CD4-positive, alpha-beta T cell treated with Interleukin-21 for 1 hour (primary cell): ENCODE measurements at places on chromosomes 1 and 21.

DNA sequence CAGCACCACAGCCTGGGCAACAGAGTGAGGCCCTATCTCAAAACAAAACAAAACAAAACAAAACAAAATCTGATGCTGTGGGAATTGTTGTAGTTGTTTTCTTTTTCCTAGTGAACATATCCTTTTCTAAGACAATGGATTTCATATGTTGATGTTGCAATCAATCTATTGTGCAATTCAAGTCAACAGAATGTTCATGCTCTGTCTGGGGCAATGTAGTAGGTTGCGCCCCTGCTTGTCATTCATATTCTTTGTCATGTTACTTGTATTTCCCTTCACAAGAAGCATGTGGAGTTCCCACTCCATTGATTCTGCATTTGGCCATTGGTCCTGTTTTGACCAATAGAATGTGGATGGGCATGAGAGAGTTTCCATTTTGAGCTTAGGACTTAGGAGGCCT is 223.9 kb downstream of the DUSP10 start:
- no peak for DNase-seq

- no peak for DNase-seq
Observed at GRCh38 chr1:226534098-226534497, 14.5 kb upstream of the STUM start.

- DNase-seq, result no peak
Observed at GRCh38 chr1:231554969-231555368, 26.5 kb downstream of the TSNAX start.

GRCh38 chr1:113057006-113057405 is 16.0 kb upstream of the LRIG2 start:
- DNase-seq, result no peak

DNA sequence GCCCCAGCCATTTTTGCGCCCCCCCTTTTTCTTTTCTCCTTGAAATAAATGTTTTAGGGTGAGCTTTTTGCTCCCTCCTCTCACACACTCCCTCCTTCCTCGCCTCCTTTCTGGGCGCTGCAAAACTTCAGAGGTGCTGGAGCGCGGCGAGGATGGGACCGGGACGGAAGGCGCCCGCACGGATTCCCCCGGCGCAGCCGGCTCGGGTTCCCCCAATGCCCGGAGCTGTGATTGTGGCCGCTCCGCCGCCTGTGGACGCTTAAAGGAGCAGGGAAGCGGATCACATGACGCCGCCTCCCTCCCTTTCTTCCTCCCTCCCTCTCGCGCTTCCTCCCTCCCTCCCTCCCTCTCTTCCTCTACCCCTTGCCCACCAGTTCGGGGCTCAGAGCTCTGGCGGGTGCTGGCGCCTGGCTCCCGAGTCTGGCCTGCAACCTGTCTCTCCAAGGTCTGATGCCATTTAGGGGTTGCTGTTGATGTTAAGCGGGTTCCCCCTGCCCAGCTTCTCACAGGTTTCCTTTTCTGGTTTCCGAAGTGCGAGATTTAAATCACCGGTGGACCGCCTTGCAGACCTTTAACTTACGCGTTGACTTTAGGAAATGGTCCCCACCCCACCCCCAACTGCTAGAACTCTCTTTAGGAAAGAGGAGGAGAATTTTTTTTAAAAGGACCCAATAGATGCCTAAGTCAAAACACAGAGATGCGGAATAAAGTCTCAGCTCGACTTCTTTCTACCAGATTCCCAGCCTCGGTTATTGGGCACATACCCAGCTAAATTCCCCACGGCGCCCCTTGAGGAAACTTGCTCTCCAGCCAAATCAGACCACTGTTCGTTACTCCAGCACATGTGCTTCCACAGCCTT is at the start of gene WLS:
Gene WLS, minus strand, starts transcription at position 235 of the 860 bp plus-strand sequence. Its CDS starts 224 bp downstream, at position 11.
- no peak for DNase-seq

GRCh38 chr1:19877821-19878636 is 4.2 kb upstream of the OTUD3 start:
- DNase-seq, result no peak

DNA sequence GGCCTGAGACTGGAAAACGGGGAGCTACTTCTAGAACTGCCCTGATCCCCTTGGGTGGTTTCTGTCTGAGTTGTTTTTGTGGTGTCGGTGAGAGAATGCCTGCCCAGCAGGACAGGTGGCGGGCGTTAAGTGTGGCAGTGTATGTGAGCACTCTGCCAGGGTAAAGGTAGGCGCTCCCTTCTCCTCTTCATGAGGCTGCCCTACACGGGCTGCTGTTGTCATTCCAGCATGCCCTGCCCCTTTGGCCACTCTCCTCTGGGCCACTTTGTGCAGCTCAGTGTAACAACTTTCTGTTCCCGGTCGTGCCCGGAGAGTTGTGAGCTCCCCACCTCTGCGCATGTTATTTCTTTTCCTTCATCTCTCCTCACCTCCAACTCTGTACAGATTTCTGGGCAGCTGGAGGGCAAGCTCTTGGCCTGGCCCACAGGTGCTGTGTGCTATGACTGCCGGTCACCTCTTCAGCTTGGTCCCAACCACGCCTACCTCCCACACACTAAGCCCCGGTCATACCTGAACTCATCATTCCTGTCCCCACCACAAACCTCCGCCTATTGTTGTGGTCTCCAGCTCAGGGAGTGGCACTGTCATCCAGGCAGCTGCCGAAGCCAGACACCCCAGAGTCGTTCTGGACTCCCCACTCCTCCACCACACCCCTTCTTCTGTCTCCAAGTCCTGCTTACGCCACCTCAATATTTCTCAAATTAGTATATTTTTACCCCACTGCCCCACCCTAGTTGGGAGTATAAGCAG is 69.0 kb downstream of the GADD45A start:
- no peak for DNase-seq

DNA sequence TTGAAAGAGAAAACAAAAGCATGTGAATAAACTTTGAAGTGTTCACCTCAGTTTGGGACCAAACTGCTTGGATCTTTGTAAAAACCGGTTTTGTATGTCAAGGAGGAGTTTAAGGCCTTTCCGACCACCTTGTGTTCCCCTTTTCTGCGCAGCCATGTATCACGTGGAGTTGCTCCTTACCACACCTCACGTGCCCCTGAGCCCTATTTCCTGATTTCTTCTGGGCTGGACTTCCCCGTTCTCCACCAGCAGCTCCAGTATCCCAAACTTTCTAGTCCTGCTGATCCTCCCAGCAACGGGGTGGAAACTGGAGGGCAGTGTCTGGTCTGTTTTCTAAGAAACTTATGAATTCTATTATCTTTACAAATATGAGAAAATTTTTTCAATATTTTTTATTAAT is 1.6 kb upstream of the SH3D21 start:
- DNase-seq, result no peak

GRCh38 chr1:183480971-183481441 is 8.7 kb downstream of the SMG7 start:
- DNase-seq, result no peak

DNA sequence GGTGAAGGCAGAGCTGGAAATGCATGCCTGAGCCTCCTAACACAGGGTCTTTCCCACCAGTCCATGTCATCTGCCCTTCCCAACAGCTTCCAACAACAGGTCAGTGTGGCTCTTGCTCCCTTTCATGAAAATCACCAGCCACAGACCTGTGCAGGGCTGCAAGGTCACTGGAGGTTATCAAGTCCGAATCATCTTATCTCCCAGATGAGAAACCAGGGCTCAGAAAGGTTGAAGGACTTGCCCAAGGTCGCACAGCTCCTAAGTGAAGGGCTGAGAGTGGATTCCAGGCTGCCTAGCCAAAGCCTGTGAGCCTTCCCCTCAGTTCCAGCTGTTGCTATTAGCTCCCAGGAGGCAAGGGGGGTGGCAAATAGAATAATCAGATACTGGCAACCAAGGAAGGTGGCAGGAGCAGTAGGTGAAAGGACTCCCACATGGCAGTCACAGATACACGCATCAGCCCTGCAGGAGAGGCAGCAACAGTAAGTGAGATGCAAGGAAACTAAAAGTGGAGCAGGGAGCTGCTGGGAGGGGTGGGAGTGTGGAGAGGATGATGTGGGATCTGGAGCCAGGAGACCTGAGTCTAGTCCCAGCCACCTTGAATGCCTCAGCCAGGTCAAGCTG is 74.2 kb downstream of the SSBP3 start:
- DNase-seq, result no peak

DNA sequence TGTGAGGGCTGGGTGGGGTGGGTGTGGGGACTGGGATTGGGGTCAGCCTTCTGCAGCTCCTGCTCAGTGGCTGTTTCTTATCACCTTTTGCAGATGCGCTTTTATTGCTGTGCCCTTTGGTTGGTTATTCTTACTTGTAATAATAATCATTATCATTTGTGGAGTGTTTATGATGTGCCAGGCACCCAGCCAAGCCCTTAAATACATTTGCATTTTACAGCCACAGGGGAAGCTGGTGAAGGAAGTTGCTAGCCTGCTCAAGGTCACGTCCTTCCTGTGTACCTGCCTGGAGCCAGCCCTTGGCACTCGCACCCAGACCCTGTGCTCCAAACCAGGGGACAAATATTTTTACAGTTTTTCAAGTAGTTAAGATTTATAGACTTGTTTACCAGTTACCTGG is 144.0 kb downstream of the PGBD5 start:
- no peak for DNase-seq

GRCh38 chr1:184162281-184162680 is 110.8 kb downstream of the TSEN15 start:
- DNase-seq, result no peak

DNA sequence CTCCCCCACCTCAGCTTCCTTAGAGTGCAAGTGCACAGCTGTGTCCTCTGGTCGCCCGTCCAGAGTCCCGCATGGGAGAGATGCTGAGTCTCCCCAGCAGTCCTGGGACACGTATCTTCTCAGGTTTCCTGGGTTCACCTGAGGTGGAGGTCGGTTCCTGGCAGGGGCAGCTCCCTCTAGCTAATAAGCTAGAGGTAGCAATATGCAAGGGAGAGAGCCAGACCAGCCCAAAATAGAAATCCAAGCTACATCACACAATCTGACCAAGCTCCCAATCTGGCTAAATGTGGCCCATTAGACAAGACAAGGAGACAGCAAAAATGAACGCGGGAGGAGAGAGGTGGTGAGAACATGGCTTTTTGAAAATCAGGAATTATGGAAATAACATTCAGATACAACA is 30.9 kb upstream of the CADM3 start:
- no peak for DNase-seq

GRCh38 chr1:75937034-75937433 is 4.8 kb upstream of the ASB17 start:
- DNase-seq, result no peak

DNA sequence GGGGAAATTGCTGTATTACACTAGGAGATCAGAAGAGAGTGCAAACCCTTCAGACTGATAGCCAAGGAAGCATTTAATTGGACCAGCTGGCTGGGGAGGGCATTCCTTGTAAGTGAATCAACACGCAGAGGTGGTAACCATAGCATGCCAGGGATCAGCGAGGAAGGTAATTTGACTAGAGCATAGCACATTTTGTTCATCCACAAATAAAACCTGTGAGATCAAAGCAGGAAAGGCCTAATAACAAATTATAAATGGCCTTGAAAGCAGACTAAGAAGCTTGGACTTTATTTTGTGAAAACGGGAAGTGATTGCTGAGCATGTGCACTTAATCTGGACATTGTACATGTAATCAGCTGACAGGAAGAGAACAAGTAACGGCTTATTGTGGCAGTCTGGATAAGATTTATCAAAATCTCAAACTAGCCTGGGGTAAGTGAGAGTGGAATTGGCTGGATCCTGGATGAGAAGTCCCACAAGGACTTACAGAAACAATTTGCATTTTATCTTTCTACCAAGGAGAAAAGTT is 11.7 kb upstream of the CD55 start:
- no peak for DNase-seq

DNA sequence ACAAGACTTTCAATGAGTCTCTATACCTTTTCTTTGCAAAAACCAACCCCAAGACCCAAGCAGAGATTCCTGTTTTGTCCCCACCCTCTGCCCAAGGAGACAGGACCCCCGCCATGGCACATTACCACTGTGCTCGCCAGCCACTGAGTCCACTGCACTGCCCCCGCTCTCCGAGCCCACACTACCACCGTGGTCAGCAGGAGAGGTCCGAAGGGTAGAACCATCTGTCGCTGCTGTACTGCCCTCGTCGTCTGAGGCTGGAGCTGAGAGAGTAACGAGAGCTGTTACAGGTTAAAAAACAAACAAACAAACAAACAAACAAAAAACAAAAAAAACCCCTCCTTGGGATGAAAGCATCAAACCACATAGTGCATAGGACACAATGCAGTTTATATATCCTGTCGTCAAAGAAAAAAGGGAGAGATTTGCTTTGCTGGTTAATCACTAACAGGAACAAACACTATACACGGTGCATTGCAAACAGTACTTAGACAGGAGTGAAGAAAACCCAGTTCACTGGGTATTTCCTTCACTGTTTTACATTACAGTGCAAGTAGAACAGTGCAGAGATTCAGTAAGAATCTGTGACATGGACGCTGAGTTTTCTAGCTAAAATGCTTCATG is 71.0 kb downstream of the UBR4 start:
- DNase-seq, result no peak

DNA sequence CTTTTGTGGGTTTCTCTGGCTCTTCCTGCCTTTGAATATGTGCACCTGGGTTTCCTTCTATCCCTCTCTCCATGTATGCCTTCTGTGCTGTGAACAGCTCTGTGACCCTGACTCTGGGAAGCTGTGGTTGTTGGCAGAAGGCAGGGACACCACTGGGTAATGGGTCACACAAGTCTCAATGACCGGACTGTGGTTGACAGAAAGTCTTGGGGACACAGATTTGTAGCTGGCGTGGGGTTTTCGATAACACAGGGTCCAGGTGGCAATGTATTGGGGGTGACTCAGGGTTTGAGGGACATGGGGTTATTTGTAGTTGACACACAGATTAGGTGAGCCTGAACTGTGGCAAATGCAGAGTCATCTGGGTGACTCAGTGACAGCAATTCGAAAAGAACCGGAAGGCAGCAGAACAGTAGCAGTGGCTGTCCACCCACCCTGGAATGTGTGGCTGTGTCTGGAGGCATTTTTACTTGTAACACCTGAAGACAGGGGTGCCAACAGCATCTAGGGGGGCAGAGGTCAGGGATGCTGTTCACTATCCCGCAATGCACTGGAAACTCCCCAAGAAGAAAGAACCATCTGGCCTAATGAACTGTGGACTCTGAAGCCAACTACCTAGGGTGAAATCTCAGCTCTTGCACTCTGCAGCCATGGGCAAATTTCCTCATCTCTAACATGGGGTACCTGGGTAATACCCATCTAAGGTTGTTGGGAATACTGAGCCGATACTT is 13.0 kb upstream of the SLC6A9 start:
- no peak for DNase-seq

GRCh38 chr1:224767676-224768075 is 151.6 kb downstream of the CNIH3 start:
- DNase-seq, result no peak

DNA sequence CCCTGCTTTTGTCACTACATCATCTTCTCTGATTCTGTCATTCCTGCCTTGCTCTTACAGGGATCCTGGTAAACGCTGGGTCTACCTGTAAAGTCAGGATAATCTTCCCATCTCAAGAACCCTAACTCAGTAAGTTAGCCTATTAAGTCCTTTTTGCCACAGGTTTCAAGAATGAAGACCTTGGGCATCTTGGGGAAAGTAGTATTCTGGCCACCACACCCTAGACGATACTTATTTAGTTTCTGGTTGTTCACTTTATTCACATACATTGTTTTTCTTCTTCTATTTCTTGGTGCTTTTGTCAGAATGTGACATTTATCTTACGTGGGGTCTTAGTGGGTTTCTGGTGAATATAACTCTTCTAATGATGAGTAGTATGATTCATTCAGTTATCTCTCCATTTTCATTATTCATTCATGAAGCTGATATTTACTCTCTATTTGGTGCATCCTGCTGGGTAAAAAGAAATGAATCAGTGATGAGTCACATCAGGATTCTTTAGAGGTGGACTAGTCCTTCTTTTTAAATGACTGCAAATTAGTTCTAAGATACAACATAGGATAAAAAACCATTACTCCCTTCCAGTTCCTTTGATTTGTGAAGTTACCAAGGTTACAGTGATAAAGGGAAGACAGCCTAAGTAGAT is 514.4 kb upstream of the B3GALT2 start:
- DNase-seq, result no peak
